ENCODE measurements at places on chromosomes 5 and 9. TPM values are rescaled to one million over a fixed set of nuclear protein-coding genes. Genes with fewer than 3 reads are reported as not detected.

PJA2 gene
- 12.2 TPM for total RNA-seq

TMEM174 gene
- total RNA-seq: not detected

CYLC2 gene
- total RNA-seq: not detected

GDNF gene
- total RNA-seq: 0.03 TPM

RGS7BP gene
- not detected for total RNA-seq

EQTN gene
- total RNA-seq: not detected

RLN2 gene
- total RNA-seq: 0.29 TPM

RFESD gene
- total RNA-seq: 2.1 TPM

IFNA13 gene
- not detected for total RNA-seq

PCDHA12 gene
- total RNA-seq: 3.2 TPM

HCN1 gene
- not detected for total RNA-seq

SPATA31E1 gene
- not detected for total RNA-seq

All from A549 treated with Hydrocortisone at 1 μM for 4 hours (cell line).